ENCODE measurements at places on chromosomes 1 and 21.

DNA sequence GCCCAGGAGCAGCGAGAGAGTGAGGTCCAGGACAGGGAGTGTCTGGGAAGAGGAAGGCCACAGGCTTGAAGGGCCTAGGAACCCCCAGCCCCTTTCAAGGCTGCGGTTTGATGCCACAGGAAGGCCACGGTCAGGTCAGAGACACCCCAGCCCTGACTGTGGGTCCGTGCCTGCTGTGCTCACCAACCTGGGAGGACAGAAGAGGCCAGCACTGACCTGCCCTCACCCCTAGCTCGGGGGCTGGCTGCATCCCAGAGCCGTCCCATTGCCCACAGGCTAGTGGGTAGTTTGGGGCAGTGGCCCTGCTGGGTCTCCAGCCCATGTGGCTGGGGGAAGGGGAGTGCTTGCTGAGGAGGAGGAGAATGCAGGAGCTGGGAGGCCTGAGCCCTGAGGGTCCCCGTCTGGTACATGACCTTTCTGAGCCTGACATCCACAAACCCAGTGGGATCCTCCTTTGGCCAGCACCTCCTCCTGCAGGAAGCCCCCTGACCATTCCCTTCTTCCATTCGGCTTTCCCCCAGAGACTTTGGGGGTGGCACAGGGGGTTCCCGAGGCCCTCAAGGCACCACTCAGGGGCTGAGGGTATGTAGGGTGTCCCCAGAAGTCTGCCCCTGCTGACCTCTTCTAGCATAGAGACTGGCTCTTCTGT, 54.3 kb downstream of the WNT9A start:
- DNase-seq, result no peak

DNA sequence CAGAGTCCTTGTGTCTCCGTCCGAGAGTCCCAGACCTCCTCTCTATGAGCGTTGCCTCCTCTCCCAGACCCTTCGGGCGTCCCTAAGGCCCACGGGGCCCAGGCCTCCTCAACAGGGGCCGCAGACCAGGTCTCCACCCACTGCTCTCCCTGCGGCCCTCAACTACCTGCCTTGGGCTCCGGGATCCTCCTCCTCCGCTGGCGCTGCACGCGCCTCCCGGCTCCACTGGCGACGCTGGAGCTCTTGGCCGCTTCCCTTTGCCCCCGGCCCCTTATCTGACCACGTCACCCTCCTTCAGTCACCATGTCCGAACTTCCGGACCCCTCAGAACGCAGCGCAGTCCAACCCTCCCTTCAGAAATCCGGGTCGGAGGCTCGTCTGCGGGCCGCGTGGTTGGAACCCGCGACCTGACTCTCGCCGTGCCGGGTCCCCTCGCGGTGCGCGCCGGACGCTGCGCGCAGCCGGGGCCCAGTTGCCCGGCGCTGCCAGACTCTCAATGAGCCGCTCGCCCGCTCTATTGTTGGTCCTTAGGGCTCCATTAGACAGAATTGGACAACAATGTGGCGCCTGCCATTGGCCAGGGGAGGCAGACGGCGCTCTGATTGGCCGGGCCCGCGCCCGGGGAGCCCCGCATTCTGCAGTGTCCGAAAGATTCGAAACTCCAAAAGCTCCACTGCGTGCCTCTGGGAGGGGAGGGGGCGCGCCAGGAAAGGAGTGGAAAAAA, at the start of gene DMRTA2:
Gene DMRTA2, minus strand, starts transcription at position 498 of the 724 bp plus-strand sequence. CDS start 1,907 bp downstream, outside the sequence.
- no peak for DNase-seq

GRCh38 chr21:44866780-44867179, 6.7 kb downstream of the PTTG1IP start:
- no peak for DNase-seq

GRCh38 chr1:224900062-224900630, 29.3 kb upstream of the DNAH14 start:
- DNase-seq, result no peak

DNA sequence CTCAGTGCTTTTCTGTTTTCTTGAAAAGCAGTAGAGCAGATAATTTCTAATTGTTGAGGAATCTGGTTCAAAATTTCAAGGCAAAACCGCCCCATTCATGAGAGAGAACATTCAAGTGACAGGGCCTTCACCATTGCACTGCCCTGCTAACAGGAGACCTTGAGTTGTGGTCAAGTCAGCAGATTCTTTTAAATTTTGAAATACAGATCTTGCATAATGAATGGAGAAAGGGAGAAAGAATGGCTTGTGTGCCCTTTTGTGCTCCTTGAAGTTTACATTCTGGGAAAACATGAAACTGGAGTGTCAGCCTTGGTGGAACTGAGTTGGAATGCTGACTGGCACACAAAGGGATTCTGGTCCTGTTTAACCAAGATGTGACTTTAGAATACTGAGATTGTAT, 164.5 kb upstream of the UBE2U start:
- DNase-seq, result no peak

DNA sequence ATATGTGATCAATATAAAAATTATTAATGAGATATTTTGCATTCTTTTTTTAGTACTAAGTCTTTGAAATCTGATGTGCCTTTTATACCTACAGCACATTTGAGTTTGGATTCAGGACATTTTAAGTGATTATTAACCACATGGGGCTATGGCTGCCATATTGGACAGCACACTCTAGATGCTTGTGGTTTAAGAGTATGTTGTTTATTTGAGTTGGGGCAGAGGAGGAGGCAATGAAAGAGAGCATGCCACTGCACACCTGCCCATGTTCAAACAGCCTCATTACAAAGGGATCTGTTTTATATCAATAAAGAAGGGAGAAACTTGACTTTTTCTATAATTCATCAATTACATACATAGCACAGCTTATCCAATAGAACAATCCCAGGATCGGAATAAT, 99.4 kb upstream of the EDEM3 start:
- DNase-seq, result no peak

GRCh38 chr1:153536012-153536670, 350 bp upstream of the S100A6 start:
- DNase-seq, result peak; percentile 92

- DNase-seq, result no peak
Observed at GRCh38 chr1:82783044-82783443, 982.3 kb downstream of the ADGRL2 start.

GRCh38 chr21:46139686-46140085, 15.7 kb downstream of the FTCD start:
- no peak for DNase-seq

DNA sequence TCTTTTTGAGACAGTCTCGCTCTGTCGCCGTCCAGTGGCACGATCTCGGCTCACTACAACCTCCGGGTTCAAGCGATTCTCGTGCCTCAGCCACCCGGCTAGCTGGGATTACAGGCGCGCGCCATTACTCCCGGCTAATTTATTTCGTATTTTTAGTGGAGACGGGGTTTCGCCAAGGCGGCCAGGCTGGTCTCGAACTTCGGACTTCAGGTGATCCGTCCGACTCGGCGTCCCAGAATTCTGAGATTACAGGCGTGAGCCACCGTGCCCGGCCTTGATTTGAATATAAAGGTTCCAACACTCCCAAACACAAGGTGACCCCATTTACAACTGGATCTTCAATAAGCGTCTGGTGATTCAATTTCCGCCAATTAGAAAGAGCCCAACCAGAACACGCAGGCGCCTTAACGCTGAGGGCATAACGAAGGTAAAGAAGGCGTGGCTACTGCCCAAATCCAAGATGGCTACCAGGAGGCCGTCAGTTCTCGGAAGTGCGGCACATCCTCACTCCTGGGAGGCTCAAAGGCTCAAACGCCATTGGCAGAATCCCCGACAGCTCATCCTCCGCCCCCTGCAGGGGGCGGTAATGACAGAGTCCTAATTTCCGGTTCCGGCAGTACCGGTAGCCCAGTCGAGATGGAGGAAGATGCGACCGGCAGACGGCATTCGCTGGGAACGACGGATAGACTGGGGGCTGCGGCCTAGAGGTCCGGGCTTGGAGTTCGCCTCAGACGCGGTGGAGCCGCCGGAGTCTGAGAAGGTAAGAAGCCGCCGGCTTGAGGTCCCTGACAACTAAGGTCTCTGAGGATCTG, at the start of gene SLC25A44:
Gene SLC25A44, plus strand, starts transcription at position 617 of the 812 bp plus-strand sequence. CDS start 5,744 bp downstream, outside the sequence.
- peak; percentile 96 for DNase-seq

GRCh38 chr1:88891951-88892340, 579 bp upstream of the GTF2B start:
- DNase-seq, result no peak

GRCh38 chr1:182493063-182493462, 43.1 kb downstream of the RGSL1 start:
- no peak for DNase-seq

DNA sequence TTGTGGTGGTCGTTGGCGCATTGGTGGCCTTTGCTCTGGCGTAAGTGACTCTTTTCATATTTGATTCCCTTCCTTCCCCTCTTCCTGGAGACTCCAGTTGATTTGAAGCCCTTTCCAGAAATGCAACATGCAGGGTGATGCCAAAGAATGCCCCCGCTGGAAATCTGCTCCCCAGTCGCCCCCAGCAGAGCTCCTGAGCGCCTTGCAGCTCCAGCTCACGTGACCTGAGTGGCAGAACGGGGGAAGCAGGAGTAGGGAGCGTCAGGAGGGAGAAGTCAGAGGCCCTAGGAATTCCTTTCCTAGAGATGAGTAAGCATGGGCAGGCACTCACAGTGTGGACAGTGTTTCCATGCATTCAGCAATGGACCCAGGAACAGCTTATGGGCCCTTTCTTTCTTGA, 255.9 kb downstream of the CACNA1E start:
- no peak for DNase-seq

DNA sequence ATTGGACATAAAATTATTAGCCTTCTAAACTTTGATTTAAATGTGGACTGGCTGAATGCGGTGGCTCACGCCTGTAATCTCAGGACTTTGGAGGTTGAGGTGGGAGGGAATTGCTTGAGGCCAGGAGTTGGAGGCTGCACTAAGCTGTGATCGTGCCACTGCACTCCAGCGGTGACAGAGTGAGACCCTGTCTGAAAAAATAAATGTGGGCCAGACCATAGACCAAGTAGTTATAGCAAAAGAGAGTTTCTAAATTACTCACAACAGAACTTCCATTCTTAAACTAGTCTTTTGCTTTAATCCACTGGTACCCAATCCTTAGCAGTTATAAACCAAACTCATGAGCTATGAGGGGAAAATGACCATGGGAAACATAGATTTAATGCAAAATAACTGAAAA, 35.2 kb downstream of the RAP1A start:
- no peak for DNase-seq

DNA sequence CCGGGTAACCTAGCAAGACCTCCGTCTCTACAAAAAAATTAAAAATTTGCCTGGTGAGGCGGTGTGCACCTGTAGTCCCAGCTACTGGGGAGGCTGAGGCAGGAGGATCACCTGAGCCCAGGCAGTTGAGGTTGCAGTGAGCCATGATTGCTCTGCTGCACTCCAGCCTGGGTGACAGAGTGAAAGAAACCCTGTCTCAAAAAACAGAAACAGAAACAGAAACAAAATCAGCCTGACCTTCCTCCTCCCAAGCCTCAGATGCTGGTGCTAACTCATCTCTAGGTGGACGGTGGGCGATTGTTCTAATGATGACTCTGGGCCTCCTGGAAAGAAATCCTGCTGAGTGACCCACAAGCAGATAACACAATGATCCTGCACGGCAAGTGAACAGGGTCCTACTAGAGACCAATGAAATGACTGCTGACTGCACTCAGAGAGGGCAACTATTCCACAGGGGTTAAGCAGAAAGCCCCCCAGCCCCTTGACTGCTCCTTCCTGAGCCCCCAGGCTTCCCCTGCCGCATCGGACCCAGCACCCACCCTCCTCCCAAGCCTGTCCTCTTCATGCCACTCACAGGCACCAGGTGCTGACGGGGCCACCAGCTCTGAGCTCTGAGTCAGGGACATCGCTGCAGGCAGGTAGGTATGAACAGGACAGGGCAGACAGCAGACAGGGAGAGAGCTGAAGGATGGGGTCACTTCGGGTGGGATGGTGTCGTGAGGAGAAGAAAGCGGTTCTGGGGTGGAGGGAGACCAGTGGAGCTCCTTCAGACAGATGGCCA, 27.8 kb upstream of the LRRC38 start:
- no peak for DNase-seq

- DNase-seq, result no peak
Observed at GRCh38 chr1:157993147-157993917, at the start of gene KIRREL1. KIRREL1 (plus strand) TSS chr1:157993645; CDS start chr1:157993677, 32 bp downstream.

DNA sequence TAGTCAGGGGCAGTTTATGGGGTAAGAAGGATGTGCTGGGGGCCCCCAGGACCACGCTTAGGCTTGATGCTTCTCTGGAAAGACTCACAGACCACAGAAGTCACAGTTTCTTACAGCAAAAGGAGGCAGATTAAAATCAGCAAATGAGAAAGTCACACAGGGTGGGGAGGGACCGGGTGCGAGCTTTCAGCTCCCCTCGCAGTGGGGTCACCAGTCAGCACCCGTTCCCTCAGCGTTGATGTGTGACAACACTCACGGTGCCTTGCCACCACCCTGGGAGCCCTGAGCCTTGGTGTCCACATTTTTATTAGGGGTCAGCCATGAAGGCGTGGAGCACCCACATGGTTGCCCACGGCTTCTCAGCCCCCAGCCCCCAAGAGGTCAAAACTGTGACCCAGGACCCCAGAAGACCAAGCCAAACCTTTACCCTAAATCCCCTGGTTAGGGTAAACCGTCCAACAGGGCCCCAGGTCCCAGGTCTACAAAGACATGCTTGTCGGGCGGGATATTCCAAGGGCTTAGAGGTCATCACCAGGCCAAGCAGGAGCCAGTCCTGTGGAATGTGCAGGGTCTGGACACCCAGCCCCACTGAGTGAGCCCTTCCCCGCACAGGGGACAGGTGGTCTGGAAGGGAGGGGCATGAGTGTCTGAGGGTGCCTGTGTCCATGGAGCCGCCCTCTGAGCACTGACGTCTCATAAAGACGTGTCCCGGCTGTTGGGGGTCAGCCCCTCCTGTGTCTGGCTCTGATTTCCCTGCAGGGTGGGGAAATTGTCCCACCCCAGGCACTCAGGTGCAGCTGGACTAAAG, 64.5 kb upstream of the ABCG1 start:
- DNase-seq, result no peak

- no peak for DNase-seq
Observed at GRCh38 chr1:199335496-199335895, 692.0 kb upstream of the NR5A2 start.

GRCh38 chr1:213276236-213276635, 225.2 kb downstream of the RPS6KC1 start:
- no peak for DNase-seq

DNA sequence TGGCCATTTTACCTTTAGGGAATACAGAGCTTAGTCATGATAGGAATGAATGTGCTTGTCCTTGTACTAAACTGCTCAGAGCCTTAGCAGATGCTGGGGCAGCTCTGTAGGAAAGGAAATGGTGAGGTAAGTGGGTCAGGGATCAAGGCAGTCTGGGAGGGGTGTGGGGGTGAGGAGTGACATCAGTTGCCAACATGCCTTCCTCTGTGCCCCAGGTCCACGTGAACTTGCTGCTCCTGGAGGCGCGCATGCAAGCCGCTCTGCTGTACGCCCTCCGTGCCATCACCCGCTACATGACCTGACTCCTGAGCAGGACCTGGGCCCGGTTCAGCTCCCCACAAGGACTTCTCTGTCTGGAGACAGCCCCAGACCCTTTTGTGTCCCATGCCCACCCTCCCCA, 21.2 kb downstream of the SESN2 start:
- no peak for DNase-seq

DNA sequence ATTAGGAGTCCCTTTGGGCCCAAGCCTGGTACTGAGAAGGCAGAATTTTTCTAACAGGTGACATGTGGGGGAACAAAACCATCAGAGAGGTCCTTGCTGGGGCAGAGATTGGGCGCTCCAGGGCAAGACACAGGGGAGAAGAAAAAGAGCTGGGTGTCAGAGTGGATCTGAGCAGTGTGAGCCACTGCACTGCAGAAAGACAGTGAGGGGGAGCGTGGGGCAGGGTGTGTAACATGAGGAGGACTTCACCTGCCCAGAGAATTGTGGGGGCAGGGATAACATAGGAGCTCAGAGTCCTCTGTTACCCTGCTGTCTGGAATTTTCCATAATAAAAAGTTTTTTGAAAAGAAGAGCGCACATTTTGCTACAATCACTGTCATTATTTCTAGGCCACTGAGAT, 25.5 kb upstream of the CSF3R start:
- no peak for DNase-seq
